ENCODE measurements at places on chromosomes 3 and 15.

DNA sequence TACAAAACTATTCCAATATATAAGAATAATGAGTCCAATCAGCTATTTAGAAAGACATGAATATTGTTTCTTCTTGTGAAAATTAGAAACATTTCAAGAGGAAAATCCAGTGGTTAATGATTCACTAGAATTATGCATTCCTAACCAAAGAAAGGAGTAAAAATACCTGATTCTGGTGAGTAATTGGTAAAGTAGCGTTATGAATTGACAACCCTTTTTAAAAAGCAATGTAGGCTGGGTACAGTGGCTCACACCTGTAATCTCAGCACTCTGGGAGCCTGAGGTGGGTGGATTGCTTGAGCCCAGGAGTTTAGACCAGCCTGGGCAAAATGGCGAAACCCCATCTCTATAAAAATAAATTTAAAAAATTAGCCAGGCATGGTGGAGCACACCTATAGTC is 43.3 kb downstream of the TOPAZ1 start:
- DNase-seq: no peak

DNA sequence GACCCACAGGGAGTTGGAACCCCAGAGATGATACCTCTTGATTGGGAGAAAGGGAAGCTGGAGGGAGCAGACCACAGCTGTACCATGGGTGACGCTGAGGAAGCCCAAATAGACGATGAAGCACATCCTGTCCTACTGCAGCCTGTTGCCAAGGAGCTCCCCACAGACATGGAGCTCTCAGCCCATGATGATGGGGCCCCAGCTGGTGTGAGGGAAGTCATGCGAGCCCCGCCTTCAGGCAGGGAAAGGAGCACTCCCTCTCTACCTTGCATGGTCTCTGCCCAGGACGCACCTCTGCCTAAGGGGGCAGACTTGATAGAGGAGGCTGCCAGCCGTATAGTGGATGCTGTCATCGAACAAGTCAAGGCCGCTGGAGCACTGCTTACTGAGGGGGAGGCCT is 201.1 kb downstream of the AKAP13 start:
- no peak for DNase-seq

DNA sequence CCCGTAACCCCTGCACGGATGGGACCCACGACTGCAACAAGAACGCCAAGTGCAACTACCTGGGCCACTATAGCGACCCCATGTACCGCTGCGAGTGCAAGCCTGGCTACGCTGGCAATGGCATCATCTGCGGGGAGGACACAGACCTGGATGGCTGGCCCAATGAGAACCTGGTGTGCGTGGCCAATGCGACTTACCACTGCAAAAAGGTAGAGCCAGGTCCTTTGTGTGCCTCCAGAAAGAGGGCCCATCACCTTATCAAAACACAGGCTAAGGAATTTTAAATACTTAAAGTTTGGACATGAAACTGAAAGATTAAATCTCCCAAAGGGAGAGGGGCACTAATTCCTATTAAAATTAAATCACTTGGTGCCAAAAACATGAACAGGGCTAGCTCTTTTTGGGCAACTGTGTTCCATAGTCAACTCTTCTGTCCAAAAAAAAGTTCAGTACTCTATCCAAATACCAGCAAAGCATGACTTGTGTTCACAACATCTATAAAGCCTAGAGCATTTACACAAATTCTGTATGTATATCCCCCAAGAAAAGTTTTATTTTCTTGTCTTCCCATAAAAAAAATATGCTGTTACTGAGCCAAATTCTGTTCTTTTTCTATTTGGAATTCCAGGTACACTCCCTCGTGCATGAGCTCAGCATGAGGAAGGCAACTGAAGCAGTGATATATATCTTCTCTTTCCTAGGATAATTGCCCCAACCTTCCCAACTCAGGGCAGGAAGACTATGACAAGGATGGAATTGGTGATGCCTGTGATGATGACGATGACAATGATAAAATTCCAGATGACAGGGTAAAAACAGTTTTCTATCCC is 9.2 kb downstream of the THBS1 start:
- DNase-seq: no peak

DNA sequence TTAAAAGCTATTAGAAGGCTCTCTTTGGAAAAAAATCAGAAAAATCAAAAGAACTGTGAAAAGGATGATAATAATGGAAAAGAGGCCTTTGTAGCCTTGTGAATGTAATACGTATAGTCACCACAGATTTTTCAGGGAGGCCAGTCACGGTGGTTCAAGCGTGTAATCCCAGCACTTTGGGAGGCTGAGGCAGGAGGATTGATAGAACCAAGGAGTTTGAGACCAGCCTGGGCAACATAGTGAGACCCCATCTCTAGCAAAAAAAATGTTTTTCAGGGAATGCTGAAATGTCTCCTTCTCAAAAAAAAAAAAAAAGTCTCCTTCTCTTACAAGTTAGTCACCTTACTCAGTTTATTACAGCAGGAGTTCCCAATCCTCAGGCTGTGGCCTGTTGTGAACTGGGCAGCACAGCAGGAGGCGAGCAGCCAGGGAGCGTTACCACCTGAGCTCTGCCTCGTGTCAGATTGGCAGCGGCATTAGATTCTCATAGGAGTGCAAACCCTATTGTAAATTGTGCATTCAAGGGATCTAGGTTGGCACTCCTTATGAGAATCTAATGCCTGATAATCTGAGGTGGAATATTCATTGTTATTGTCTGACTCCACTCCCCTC is 15.9 kb downstream of the ARIH1 start:
- no peak for DNase-seq

- no peak for DNase-seq
These were observed 286.4 kb downstream of the LRTM1 start for GRCh38 chr3:54641226-54642014.
